ENCODE measurements at places on chromosomes 2 and 18. TPM values are rescaled to one million over a fixed set of nuclear protein-coding genes. Genes with fewer than 3 reads are reported as not detected.

DNA sequence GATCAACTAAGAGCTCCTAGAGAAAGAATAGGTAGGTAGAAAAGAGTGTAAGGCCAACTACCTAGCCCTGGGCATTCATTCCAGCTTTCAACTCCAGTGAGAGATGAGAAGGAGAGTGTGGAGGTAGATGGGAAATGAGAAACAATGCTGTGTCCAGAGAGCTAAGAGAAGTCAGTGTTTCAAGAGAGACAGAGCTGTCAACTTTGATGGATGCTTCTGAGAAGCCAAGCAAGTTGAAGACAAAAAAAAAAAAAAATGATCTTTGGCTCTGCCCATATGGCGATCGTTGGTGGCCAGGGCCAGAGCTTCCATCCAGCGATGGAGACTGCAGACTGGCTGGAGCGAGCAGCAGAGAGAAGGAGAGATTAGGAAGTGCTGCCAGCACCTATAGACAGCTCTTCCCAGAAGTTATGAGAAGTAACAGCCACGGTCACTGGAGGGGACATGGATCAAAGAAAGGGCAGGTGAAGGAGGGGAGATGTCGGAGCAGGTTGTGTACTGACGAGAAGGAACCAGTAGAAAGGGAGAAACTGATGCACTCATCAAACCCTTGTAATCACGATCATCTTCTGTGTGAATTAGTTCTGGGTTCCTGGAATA, 112.4 kb upstream of the PPP1CB start:
- DNase-seq, result no peak

GRCh38 chr2:148252646-148253045, 231.8 kb downstream of the MBD5 start:
- DNase-seq, result no peak

DNA sequence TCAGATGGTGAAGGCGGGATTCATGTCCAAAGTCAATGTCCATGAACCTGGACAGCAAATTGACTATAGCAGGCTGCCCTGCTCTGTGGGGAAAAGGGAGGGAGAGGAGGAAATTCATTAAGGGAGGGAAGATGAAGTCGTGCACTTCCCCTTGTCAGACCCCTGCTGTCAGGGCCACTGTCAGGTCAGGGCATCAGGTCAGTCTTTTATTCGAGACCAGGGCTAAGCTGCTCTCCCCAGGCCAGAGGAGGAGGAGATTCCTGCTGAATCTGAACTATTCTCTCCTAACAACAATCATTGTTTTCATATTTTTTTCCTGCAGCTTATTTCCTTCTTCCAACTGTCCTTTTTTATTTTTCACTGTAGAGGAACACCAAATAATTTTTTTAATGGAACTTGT, 17.2 kb downstream of the CNDP1 start:
- no peak for DNase-seq

Gene KIAA2012
- total RNA-seq, result not detected

Gene LDLRAD4
- 1.2 TPM for total RNA-seq

Gene CIB4
- total RNA-seq, result not detected

- no peak for DNase-seq
These were observed 239.2 kb upstream of the HS6ST1 start for GRCh38 chr2:128557831-128558241.

- no peak for DNase-seq
These were observed 120.0 kb upstream of the SCN7A start for GRCh38 chr2:166614029-166614428.

Gene TUBA4B
- not detected for total RNA-seq

DNA sequence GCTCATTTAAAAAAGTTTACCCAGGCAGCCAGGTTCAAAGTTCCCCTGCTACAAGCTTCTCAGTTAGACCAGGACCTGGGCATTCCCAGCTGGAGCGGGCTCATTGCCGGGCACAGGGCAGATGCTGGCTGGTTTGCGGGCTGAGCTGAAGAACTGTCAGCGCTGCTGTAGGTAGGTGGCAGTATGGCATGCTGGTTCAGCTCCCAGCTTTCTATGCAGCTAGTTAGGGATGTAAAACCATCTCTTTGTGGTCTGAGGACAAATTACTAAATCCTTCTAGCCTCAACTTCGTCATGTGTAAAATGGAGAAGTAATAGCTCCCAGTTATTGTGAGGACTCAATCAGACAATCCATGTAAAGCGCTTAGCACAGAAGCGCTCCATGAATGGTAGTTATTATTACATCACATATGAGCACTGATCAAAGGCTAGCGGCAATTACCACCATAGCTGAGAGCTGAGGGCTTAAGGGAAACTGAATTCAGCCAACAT, 2.4 kb upstream of the LDLRAD4 start:
- no peak for DNase-seq

- no peak for DNase-seq
These were observed 30.0 kb upstream of the SULT1C4 start for GRCh38 chr2:108347786-108348185.

Gene CYRIA
- total RNA-seq, result 8.2 TPM

Gene MTCL1
- total RNA-seq, result 62.0 TPM

Gene IL18R1
- total RNA-seq, result not detected

GRCh38 chr2:165113414-165113813, 90.4 kb downstream of the SCN3A start:
- DNase-seq, result no peak

Gene TLX2
- 0.17 TPM for total RNA-seq

GRCh38 chr2:16614314-16614860, 51.2 kb downstream of the CYRIA start:
- DNase-seq, result no peak

DNA sequence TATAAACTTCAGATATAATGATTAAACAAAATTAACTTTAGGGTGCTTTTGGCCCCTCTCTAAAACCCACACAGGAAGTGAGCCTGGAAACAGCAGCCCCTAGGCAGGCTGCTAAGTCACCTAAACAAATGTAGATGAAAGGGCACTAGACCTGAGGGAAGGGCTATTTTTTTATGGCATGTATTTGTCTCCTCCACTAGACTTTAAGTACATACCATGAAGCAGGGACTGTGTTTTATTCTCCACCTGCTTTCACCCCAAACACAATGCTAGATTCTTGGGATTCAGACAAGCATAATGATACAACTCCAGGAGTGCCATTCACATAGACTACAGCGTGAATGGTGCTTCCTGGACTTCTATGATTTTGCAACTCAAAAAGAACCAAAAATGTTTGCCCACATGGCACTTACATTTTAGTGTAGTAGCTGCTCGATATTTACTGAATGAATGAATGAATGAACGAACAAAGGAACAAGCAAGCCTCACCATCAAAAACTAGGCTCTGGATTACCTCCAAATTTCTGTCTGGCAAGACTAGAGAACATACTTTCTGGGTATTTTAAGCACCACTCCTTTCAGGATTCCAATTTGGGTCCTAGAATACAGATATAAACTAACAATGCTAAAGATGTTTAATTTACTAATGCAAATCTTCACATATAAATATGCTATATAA, 10.1 kb downstream of the ATAD2B start:
- DNase-seq, result no peak

DNA sequence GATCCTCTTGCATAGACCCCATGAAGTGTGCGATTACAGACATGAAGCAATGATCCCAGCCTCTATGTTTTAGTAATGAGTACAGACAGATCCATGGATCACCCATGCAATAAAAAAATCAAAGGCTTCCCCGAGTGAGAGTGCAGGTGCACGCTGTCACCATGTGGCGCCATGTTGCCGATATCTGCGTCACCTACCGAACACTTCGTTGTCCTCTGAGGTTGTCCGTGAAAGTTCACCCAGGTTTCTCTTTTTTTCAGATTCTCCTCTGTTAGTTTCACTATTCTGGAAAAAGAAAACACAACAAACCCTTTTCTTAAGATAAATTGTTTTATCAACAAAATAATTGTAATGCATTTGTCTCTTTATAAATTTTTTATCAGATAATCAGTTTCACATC, 66.5 kb downstream of the MBP start:
- DNase-seq, result no peak

DNA sequence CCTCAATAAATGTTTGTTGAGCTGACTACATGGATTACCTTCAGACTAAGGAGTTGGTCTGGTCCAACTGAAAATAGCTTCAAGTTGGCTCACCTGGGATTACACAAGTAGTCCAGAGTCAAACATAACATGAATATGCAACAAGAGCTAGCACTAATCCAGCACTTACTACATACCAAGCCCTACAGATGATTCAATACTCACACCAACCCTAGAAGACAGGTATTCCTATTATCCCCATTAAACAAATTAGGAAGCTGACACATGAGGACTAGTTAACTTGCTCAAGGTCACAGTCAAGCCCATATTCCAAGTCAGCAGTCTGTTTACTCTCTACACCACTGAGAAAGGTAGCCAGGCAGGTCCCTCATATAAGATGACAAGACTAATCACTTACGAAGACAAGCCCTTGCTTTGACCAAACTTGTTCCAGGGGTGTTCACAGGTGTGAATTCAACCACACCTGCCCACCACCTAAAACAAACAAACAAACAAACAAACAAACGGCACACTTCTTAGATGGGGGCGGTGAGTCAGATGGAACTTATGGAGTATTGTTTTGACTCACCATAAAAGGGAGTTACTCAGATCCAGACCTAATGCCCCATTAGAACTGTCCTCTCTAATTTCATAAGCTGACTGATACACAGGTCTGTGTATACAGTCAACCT, 29.1 kb downstream of the TMEM131 start:
- DNase-seq, result no peak

GRCh38 chr2:191740759-191741158, 62.8 kb downstream of the NABP1 start:
- DNase-seq, result no peak

- DNase-seq, result no peak
These were observed 75.7 kb downstream of the DOCK10 start for GRCh38 chr2:224966613-224967012.

Gene SNORC
- total RNA-seq, result 2.1 TPM

Gene ZNF407
- total RNA-seq, result 6.8 TPM

- no peak for DNase-seq
These were observed 1889.7 kb upstream of the CELF4 start for GRCh38 chr18:39455285-39455684.

- no peak for DNase-seq
These were observed 35.3 kb upstream of the CAB39 start for GRCh38 chr2:230677201-230677946.

Gene EIF2B4
- 66.0 TPM for total RNA-seq

- DNase-seq, result no peak
These were observed 4.5 kb upstream of the CREB1 start for GRCh38 chr2:207525296-207525695.

DNA sequence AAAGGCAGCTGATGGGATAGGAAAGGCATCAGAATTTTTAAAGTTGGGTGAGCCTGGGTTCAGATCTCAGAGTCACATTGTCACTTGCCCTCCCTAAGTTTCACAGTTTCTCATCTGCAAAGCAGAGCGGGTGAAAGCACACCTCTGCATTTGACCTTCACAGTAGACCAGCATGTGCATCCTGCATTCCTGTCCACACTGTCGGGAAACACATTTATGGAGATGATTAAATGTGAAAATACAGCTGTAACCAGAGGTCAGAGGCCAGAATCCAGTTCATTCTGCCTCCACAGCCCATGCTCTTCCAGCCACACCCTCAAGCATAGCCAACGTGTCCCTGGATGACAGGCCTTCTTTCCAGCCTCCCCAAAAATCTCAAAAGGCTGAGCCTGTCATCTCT, 392.0 kb upstream of the MYT1L start:
- no peak for DNase-seq

Gene TRAPPC8
- total RNA-seq, result 49.9 TPM

DNA sequence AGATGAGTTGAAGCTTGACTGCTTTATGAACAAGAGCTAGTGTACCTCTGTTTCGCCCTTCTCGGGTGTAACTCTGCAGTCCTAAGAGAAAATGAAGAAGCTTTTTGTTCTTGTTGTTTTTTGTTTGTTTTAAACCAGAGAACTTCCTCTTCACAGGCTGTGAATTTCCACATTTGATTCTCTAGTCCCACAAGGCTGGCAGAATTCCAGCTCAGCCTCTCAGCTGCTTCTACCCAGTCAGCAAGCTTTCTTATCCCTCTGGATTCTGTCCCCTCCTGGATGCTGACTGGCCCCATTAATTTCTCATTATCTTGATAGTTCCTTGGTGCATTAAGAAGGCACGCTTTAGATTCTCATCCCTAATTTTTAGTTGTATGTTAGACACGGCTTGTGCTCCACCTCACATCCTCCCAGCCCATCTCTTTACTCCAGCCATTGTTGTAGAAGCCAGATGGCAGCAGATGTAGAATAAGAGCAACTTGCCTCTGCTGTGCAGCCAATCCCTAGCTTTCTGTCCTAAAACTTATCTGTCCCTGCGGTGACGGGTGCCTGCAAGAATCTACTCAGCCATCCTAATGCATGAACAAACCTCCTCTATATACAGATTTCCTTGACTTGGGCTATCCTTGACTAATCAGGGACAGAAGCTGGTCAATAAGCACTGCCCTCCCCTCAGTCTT, 12.3 kb upstream of the RESP18 start:
- DNase-seq, result no peak

DNA sequence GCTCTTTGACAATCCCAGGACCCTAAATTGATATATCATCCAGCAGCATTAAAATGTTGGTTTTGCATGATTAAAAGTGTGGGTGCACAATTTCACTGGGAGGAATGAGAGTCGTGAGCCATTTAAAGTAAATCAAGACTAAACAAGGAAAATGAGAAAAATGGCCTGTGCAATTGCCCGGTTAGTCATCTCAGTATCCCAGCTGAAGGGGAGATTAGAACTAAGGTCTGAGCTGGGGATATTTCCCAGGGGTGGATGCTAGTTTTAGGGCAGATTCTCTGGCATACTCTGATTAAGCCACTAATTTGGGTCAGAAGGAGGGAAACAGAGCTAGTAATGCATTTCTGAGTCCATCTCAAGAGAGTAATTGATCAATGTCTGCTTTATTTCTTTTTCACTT, 177.2 kb downstream of the EN1 start:
- DNase-seq, result no peak

Gene SPATA3
- not detected for total RNA-seq

- no peak for DNase-seq
These were observed 1.4 kb downstream of the UGT1A5 start for GRCh38 chr2:233714121-233714520.

GRCh38 chr18:69064063-69064462, 266.2 kb downstream of the CCDC102B start:
- DNase-seq, result no peak

- no peak for DNase-seq
These were observed 440.0 kb downstream of the ZNF516 start for GRCh38 chr18:76055025-76055424.

Gene TCF7L1
- 110 TPM for total RNA-seq

Gene MRPL19
- 75.2 TPM for total RNA-seq

Gene DLX1
- total RNA-seq, result not detected

Gene LRATD1
- 2.3 TPM for total RNA-seq

DNA sequence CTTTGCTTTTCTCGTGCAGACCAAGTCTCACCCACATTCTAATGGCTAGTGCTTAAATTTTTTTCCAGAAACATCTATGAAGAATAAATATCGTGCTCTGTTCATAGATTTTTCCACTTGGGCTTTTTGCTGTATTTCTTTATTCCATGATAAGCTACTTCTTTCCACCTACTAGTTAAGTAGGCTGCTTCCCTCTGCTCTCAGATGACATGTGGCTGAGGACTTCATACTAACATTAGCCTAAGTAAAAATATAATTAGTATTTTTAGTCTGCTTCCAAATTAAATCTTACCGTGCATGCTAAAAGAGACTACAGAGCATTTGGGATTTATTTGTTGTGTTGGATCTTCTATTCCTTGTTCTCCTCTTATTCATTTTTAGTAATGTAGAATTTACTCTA, 102.4 kb downstream of the SH3RF3 start:
- DNase-seq, result no peak

Gene OTX1
- total RNA-seq, result 3.3 TPM

Gene C1QL2
- 0.88 TPM for total RNA-seq

Gene PKDCC
- total RNA-seq, result 48.0 TPM

GRCh38 chr2:189152483-189152882, 27.1 kb downstream of the COL5A2 start:
- DNase-seq, result no peak

Gene LRRTM4
- 8.1 TPM for total RNA-seq

Gene TGFA
- total RNA-seq, result 3.7 TPM
